ENCODE measurements at places on chromosomes 11 and 22. TPM values are rescaled to one million over a fixed set of nuclear protein-coding genes. Genes with fewer than 3 reads are reported as not detected.

DNA sequence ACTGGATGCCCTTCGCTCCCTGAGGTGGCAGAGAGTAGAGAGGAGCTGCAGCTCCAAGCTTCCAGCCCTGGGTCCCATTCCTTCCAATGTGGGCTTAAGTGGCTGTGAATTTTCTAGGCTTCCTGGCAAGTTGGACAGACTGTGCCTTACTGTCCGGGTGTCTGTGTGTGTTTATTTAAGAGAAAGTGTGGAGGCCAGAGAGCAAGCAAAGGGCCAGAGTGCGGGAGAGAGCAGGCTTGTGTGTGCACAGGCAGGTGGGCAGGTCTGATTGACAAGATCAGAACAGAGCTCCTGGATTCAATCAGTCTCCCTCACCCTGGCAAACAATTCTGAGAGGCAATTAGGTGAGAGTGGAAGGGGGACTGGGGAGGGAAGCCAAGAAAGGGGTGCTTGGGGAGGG is 347.0 kb downstream of the CADM1 start:
- no peaks in the 10 kb centered on the region for H3K36me3 ChIP-seq
- H3K4me3 ChIP-seq, result no peak overlapping the region
- no peak overlapping the region for H3K27ac ChIP-seq
- H3K4me1 ChIP-seq, result no peaks in the 10 kb centered on the region
- DNase-seq, result no peak

DNA sequence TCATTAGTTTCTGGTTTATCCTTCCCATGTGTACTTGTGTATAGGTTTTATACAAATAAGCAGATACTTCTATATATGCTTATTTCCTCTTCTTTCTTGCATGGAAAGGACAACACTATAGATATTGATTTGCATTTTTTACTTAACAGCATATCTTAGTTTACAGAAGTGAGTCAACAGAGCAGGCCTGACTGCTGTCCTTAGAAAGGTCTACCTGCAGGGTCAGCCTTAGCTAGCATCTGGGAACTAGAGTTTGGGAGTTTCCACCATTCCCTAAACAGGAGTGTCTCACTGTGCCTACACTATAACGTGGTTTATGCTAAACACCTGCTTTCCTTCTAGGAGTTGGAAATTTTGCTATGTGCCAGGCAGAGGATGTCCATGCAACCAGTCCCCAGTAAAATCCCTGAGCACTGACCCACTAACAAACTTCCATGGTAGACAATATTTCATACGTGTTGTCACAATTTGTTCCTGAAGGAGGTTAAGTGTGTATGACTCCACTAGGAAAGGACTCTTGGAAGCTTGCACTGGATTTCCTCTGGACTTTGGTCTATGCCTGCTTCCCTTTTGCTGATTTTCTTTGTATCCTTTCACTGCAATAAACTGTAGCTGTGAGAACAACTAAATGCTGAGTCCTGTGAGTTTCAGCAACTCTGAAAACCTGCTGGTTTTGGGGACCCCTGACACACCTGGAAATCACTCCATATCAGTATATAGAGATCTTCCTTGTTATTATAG is 17.7 kb downstream of the PRR14L start:
- no peak for DNase-seq
- H3K27me3 ChIP-seq, result no peaks in the 10 kb centered on the region
- no peak overlapping the region for H3K4me3 ChIP-seq

GRCh38 chr11:14413307-14414069 is 54.5 kb upstream of the RRAS2 start:
- no peak overlapping the region for H3K4me3 ChIP-seq
- no peaks in the 10 kb centered on the region for H3K36me3 ChIP-seq
- DNase-seq, result no peak
- H3K27ac ChIP-seq, result no peak overlapping the region
- peaks cover 7% of the 10 kb centered on the region for H3K4me1 ChIP-seq

RAB3IL1 gene
- total RNA-seq, result 10.6 TPM

- no peaks in the 10 kb centered on the region for H3K27me3 ChIP-seq
- no peak overlapping the region for H3K4me3 ChIP-seq
- DNase-seq, result no peak
- H3K36me3 ChIP-seq, result peaks cover 59% of the 10 kb centered on the region
- no peak overlapping the region for H3K27ac ChIP-seq
- H3K4me1 ChIP-seq, result peaks cover 20% of the 10 kb centered on the region
Observed at GRCh38 chr22:46796566-46797195, 34.2 kb downstream of the TBC1D22A start.

DNA sequence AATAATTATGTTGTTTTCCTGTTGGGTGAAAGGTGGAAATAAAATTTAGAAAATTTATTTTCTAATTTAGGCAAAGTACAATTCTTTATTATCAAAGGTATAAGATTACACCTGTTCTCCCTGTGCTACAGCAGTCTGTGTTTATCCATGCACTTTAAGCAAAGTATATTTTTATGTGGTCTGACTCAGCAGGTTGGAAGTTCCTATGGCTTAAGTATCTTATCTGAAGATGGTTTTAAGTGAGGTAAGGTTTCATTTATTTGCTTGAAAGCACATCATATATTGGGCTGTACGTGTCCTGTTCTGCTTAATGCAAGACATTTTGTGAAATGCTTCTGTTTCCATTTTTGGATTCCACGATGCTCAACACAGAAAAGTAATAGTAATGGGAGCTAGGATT is 14.6 kb downstream of the PPME1 start:
- no peak overlapping the region for H3K27ac ChIP-seq
- no peak overlapping the region for H3K4me3 ChIP-seq

DNA sequence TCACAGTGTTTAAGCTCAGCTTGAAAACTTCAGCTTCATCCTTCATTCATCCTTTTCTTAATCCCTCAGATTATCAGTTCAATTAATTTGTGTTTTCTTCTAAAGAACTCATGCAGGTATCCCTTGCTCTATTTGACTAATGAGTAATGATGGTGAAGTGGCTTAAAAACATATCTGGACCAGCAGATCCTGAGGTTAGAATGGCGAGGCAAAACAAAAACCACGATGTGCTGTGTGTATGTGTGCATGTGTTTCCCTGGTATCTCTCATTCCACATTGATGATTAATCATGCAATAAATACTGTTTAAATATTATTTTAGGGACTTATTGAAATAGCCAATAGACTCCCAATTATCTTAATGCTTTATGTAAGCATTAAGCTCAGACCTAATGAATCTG is 437.0 kb downstream of the DYNC2H1 start:
- no peaks in the 10 kb centered on the region for H3K4me1 ChIP-seq
- H3K27ac ChIP-seq, result no peak overlapping the region
- no peaks in the 10 kb centered on the region for H3K36me3 ChIP-seq
- no peak for DNase-seq
